CD8-positive, alpha-beta memory T cell (primary cell): ENCODE measurements at places on chromosomes 4 and X. TPM values are rescaled to one million over a fixed set of nuclear protein-coding genes. Genes with fewer than 3 reads are reported as not detected.

GRCh38 chr4:174154215-174154854, 129.1 kb downstream of the FBXO8 start:
- no peak for DNase-seq

DNA sequence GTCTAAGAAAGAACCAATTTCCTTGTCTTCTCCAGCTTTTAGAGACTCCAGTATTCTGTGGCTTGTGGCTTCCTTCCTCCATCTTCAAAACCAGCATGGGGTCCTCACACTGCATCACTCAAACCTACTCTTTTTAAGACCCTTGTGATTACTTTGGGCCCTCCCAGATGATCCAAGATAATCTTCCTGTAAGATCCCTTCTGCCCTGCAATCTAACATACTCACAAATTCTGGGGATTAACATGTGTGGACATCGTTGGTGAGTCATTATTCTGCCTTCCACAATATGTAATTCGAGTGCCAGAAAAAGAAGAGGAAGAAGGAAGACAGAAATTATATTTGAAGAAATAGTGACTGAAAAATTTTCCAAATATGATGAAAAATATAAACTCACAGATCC, 47.9 kb downstream of the BEND4 start:
- DNase-seq: no peak

- no peak for DNase-seq
Measured at GRCh38 chr4:172169871-172170270, 356.7 kb downstream of the GALNTL6 start.

- no peak for DNase-seq
Measured at GRCh38 chr4:138680256-138680655, 335.3 kb upstream of the NOCT start.

GRCh38 chrX:70969635-70970481, 39.0 kb upstream of the SLC7A3 start:
- DNase-seq: no peak

DNA sequence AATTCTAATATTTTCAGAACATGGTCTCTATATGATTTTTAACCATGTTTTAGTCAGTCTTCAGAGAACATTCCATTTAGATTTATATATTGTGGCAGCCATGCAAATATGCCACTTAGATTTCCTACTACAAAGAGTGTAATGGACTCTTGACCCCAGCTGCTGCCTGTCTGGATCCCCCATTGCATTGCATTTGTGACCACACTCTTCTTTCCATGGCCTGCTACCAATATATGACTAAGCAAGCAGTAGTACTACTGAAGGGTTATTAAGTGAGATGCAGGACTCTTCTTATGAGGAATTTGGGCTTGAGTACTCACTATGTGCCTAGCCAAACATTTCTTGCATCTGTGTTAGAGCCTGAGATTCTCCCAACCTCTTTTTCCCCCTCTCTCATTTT, 306.8 kb downstream of the PDHA2 start:
- DNase-seq: no peak

GRCh38 chr4:15894393-15894792, 44.1 kb downstream of the FGFBP1 start:
- no peak for DNase-seq

Gene SLITRK4
- total RNA-seq: not detected

GRCh38 chr4:94011190-94011589, 182.6 kb downstream of the ATOH1 start:
- no peak for DNase-seq

DNA sequence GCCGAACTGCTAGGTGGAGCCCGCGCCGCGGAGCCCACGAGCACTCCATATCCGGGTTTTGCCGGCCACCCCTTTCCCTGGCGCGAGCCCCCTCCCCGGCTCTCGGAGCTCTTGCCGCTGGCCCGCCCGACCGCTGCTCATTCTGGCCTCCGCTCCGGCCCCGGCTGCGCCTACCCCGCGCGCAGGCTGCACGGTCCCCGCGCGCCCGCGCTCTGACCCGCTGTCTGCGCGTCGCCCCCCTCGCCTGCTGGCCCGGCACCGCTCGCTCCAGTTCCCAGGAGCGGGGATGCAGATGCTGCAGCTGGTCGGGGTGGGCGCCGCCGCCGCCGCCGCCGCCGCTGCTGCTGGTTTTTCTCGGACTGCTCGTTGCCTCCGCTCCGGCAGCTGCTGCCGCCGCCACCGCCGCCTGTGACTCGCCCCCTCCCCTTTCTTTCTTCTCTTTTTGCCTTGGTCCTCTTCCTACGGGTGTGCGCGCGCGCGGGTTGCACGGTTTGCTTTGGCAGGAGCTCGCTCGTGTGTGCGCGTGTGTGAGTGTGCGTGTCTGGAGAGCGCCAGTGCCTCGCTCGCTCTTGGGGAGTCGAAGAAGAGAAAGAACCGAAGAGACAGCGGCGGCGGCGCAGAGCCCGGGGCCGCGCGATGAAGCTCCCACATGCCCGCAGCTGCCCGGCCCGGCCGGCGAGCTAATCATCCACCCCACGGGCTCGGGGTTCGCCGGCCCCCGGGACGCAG, at the start of gene ADGRL3:
Gene ADGRL3 (plus strand): TSS at position 140 of the 729 bp plus-strand sequence.
- no peak for DNase-seq

DNA sequence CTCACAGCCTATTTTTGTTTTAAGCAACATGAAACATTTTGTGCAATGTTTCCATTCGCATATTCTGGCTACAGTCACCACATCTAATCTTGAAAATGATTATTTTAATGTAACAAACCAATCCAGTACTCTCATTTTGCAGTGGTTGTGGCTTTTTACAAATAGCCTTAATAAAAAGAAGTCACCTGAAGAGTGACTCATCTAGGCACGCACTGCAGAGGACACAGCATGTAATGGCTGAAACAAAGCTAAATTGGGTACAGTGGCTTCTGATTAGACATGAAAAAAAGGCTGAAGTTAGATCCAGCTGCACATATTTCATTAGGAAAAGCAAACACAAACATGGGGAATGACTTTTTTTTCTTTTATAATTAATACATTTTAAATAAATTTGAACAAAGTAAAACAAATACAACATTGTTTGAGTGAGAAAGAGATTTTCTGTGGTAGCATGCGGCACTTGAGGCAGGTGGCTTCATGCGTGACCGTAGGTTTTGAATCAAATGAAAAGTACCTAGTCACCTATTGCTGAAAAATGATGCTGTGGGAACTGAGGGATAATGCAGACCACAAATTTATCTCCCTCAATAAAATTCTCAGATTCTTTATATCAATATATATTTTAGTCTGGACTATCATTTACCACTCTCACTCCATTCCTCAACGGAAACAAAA, 240.8 kb upstream of the DDX53 start:
- DNase-seq: no peak

DNA sequence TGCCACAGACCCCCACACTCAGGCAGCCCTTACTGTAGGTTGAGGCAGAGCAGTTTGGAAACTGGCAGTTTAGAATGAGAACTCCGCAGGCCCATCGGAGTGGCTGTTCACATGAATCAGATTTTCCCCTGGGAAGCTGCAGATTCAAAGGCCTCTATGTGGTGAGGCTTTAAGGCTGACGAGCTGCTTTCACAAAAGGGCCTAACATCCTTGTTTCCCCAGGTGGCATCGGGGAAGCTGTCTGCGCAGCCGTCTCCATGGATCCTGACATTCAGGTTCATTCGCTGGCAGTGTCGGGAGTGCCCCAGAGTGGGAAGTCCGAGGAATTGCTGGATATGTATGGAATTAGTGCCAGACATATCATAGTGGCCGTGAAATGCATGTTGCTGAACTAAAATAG, 33.7 kb downstream of the TKTL1 start:
- DNase-seq: no peak

Gene NUDT10
- total RNA-seq: 1.2 TPM
